ENCODE measurements at places on chromosomes 7 and 10.

- DNase-seq = no peak
These were observed 44.0 kb downstream of the BICC1 start for GRCh38 chr10:58556516-58557165.

GRCh38 chr7:152076940-152077933, 51.8 kb downstream of the GALNT11 start:
- DNase-seq = no peak

- DNase-seq = no peak
These were observed 188.3 kb upstream of the MEOX2 start for GRCh38 chr7:15874774-15875173.

GRCh38 chr10:123912466-123912865, 20.9 kb upstream of the CPXM2 start:
- no peak for DNase-seq

GRCh38 chr7:10439027-10439426, 534.6 kb upstream of the PHF14 start:
- DNase-seq = no peak

DNA sequence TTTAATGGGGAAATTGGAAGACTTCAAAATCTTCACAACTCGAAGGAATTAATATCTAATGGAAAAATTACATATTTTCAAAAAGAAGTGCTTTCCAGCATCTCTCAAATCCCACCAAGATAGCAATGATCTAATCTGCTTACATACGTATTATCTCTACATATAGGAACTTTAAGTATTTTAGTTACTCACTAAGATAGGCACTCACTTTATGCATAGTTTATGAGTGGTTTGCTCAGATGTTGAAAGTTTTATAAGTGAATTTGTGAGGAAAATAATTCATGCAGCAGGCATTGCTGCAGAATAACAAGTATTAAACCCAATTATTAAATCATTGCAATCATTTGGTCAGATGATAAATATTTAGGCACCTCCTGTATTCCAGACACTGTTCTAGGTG, 2.3 kb upstream of the CYTH3 start:
- DNase-seq = no peak

DNA sequence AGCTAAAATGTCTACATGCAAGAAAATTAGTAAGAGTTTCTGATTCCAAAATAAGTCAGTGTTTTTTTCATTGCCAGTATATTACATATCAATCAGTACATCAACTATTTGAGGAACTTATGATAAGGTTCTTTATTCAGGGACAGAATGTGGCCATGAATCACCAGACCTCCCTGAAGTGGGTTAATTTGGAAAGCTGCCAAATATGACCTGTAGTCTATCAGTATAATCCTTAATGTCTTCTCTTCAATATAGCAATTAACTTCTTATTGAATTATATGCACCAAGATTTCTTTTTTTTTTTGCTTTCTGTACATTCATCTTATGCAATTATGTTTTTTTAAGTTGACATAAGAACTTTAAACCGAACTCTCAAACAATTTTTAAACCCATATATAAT, 714.5 kb upstream of the POT1 start:
- DNase-seq = no peak

- DNase-seq = no peak
These were observed 196.0 kb upstream of the GRB10 start for GRCh38 chr7:50978633-50979215.

- no peak for DNase-seq
These were observed 314.0 kb upstream of the SEMA3A start for GRCh38 chr7:84508606-84509005.

- DNase-seq = no peak
These were observed 95.1 kb upstream of the PFKP start for GRCh38 chr10:2972216-2972615.

DNA sequence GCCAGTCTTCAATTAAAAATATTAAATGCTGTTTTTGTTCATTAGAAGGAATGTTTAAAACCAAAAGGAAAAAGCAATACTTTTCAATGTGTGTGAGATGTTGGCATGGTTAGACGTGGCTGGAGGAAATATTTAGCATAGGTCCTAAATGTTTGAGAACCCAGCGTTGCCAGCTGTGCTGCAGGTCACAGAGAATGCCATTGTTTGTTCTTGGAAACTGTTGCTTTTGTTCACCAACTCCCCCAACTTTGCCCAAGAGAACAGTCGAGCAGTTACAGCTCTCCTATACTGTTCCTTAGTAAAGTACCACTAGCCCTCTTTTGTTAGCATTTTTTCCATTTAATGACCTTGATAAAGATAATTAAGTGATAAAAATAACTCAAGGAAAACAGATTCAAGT, 44.5 kb upstream of the ELMO1 start:
- DNase-seq = no peak

DNA sequence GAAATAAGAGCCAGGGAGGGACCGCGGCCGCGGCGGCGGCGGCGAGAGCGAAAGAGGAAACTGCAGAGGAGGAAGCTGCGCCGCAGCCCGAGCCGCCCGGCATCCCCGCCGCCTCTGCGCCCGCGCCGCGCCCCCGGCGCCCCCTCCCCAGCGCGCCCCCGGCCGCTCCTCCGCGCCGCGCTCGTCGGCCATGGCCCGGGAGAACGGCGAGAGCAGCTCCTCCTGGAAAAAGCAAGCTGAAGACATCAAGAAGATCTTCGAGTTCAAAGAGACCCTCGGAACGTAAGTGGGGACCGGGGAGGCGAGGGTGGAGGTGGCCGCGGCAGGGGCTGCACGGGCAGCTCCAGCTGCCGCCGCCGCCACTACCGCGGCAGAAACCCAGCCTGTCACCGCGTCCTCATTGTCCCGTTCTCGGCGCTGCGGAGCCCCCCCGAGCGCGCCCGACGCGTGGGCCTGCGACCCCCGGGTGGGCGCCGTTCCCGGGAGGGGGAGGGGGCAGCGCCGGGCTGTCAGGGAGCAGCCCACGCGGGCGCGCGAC, 351 bp downstream of the CAMK1D start:
- DNase-seq = no peak

DNA sequence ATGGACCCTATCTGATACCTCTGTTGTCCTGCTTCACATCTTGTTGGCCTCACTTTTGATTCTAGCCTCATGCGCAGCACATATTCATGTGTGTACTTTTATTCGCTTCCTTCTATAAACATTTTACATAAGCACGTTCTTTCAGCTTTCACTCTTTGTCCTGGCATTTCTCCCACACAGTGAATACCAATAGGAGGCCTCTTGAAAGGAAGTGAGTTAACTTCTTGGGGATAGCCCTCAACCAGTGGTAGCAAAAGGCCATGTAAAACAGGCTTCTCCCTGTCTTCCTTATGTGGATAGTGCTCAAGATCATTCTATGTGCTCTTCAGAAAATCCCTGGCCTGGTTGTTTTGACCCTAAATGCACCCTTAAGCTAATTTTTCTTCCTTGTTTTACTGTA, 633.9 kb upstream of the MBL2 start:
- no peak for DNase-seq

GRCh38 chr10:2700626-2701305, 366.6 kb upstream of the PFKP start:
- no peak for DNase-seq

DNA sequence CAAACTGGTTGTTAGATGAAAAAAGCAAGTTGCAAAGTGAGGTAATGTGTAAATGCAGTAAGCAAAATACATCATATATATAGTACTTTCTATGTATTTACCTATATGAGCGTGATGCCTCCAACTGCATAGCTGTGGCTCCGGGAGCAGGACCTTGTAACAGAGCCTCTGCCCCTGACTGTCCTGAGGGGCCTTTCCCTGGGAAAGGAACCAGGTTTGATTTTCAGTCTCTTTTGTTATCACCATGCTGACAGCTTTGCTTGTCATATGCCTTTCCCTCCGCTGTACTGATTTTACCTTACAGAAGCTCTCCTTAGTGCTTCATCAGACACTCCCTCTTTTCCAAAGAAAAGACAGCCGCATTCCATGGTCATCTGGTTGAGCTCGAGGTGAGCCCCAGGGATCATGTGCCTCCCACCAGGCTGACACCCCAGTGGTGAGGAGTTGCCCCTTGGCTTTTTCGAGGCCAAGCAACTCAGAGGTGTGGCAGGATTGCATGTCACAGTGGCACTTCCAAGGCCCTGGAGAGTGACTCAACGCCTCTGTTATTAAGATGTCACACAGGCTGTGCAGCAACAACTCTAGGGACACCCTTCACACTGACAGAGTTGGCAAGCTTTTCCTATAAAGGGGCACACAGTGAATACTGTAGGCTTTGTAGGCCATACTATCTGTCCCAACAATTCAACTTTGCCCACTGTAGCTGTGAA, 78.9 kb downstream of the ALOX5 start:
- DNase-seq = no peak

GRCh38 chr10:93967756-93968155, 26.0 kb upstream of the PLCE1 start:
- no peak for DNase-seq

- DNase-seq = no peak
These were observed 64.8 kb downstream of the PWWP2B start for GRCh38 chr10:132461683-132462231.

DNA sequence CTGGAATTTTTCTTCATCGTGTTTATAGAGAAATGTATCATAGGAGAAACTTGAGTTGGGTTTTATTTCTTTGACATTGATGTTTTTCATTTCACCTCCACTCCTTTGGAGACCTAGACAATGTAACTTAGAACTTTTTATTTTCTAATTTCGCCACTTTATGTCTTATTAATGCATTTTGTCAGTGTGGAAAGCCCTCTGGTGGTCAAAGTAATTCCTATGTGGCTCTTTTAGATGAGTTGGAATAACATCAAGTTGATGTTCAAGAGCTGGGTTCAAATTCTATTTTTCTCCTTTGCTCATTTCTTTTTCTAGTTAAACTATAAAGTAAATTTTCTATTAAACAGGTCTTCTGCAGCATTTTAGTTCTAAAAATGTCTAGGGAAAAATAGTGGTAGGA, 478.6 kb downstream of the LRMDA start:
- no peak for DNase-seq

GRCh38 chr10:28127881-28128280, 129.0 kb upstream of the ODAD2 start:
- no peak for DNase-seq

DNA sequence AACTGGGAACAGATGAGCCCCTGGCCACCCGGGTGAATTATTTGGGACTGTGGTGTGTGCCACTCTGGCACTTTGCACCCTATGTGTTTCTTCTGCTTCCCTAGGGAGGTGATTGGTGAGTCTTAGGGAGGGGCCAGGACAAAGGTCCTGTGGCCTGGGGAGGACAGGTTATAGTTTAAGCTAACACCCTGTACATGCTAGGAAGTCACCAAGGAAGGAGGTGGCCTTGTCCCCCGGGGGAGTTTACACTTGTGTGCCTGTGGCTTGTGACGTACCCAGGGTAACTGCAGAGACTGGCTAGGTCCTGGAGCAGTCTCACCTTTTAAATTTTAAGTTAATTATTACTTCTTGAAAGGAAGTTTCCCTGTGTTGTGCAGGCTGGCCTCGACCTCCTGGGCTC, 196.2 kb downstream of the BAMBI start:
- DNase-seq = no peak
